ENCODE measurements at places on chromosomes 7 and 10.

GRCh38 chr7:94923412-94923811 lies 16.0 kb downstream of the PPP1R9A start:
- DNase-seq: no peak

- DNase-seq: no peak
Measured at GRCh38 chr7:68224041-68224741, 1227.6 kb downstream of the TYW1 start.

DNA sequence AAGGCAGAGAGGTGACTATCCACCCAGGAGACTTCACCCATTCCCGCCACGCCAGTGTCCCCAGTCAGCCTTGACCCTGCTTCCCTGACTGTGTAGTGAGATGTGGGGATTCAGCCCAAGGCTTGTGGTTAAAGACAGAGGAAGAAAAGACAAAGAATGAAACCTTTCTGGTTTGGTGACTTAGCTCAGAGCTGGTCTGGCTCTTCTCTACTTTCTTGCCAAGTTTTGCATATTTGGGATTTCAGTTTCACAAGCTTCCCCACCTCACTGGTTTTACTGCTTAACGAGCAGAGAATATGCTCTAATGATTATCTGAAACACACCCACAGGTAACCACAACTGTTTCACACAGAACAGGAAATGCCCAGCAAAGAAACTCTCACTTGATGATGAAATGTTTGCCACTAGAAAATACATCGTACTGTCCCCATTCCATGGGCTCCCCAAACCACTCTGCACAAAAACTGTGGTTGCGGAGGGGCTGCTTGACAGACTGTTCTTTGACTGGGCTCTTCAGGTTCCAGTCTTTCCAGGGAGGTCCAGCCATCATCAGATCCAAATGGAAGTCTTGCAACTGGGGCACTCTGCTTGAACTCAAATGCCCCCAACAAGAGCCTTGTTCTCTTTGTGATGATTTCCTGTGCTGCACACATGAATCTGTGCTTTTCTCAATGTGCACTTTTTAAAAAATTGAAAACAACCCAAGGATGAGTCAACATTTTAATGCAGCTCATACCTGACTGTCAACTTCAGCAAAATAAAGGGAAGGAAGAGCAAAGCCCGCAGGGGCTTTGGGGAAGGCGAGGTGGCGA lies 95.5 kb downstream of the CTBP2 start:
- peak; percentile 19 for DNase-seq

DNA sequence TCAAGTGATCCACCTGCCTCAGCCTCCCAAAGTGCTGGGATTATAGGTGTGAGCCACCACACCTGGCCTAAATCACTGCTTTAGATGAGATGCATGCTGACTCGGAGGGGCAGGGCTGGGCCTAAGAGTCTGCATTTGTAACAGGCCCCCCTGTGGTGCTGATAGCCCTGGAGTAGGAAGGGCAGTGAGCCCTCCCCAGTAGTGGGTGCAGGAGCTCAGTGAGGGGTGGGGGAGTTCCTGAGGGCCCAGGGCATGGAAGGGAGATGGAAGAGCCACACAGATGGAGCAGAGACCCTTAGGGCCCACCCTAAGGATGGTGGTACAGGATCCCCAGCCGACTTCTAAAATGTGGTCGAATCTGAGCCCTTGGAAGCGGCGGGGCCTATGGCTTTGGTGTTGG lies 131.7 kb upstream of the PPIF start:
- DNase-seq: no peak

All from stimulated activated CD4-positive, alpha-beta T cell treated with anti-CD3 and anti-CD28 coated beads, Interleukin-4, amount 100 ng/mL, for 24 hours (primary cell).